ENCODE measurements at places on chromosomes 11 and 22.

DNA sequence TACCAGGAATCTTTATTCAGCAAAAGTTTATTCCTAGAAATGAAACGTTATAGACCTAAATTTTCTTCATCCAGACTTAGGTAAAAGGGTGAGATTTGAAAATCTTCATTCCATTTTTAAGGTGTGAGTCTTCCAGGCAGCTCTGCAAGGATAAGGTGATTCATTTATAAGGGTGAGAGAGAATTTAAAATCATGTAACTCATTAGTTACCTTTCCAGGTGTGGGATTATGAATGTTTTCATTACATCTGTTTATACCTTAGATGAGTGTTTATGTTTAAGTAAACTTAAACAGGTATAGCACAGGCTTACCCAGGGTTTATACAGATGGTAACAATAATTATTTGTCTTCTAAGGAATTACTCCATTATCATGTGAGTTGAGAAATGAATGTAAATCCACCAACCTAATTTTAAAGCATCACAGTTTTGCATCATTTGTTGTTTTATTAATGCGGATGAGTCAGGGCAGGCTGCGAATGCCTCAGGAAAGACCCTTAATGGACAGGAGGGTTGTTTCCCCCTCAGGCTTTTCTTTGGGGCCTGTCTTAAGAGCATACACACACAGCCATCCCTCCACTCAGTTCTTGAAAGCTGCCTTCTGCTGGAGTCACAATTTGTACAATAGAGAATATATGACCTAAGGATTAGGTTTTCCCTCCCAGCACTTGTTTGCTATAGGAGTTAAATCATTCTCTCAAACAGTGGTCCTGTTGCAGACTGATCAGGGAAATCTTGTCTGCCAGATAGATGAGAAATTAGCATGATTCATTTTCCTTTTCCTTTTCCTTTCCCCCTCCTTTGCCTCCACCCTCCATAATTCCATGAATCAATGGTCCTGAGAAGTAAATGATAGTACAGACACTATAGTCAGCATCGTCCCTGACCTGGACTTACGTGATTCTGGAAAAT, 3.0 kb downstream of the PRSS23 start:
- no peak for DNase-seq

DNA sequence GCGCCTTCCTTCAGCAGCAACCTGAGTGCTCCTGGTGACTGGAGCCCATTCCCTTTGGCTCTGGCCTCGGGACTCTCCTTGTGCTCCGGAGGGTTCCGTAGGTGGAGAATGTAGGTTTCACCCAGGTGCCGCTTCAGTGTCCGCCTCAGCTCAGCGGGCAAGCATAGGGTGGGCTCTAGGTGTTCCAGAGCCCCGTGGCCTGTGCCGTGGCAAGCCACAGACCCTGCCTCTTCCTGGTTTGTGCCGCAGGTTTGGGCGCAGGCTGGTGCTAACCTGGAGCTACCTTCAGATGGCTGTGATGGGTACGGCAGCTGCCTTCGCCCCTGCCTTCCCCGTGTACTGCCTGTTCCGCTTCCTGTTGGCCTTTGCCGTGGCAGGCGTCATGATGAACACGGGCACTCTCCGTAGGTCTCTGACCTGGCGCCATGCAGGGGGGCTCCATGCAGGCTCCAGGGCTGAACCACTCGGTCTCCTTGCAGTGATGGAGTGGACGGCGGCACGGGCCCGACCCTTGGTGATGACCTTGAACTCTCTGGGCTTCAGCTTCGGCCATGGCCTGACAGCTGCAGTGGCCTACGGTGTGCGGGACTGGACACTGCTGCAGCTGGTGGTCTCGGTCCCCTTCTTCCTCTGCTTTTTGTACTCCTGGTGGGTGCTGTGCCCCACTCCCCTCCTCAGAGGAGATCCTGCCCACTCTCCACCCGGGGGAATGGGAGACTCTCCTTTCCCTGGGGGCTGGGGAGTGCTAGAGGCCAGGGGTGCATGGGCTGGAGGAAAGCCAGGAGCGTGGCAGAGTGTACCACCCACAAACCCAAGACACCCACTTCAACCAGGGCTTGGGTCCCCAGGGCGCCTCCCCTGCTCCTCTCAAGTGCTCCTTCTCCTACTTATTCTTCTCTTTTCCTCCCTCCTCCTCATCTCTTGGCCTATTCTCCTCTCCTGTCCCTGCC, 2.4 kb downstream of the SLC22A12 start:
- no peak for DNase-seq

DNA sequence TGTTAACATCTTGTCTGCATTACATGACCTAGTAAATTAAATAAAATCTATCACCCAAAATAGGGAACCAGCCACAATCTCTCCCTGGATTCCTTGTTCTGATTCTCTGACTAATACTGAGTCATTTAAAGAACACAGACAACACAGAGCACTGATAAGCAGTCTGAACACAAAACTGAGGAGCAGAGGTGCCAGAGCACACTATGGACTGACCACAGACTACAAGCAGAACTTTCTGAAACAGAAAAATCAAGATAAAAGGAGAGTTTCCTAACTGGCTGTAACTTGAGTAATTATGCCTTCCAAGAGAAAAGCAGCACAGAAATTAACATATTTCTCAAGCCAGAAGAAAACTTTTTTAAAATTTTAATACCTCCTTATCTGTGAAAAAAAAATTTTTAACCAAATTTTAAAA, 128.8 kb downstream of the SGSM3 start:
- no peak for DNase-seq

GRCh38 chr22:46574993-46575910, 37.8 kb upstream of the CELSR1 start:
- DNase-seq: no peak

GRCh38 chr11:9090488-9091043, 833 bp downstream of the SCUBE2 start:
- DNase-seq: no peak

DNA sequence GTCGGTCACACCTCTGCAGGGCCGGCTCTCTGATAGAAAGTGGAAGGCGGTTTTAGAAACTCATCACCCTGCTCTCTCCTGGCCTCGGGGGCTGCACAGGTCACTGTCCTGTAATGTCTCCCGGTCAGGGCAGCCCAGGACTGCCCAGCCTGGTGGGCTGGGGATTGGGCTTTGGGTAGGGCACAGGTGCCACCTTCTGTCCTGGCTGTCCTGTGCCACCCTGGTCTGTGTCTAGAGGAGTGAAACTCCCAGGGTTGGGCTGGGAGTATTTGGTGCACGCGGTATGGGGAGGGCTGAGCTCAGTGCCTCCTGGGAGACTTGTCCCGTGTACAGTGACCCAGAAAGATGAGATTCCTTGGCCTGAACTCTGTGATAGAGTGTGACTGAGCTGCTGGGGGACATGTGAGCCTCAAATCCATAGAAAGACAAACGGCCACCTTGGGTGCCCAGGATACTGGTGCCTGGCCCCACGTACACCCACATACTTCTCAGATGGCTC, 17.8 kb downstream of the SART1 start:
- no peak for DNase-seq

DNA sequence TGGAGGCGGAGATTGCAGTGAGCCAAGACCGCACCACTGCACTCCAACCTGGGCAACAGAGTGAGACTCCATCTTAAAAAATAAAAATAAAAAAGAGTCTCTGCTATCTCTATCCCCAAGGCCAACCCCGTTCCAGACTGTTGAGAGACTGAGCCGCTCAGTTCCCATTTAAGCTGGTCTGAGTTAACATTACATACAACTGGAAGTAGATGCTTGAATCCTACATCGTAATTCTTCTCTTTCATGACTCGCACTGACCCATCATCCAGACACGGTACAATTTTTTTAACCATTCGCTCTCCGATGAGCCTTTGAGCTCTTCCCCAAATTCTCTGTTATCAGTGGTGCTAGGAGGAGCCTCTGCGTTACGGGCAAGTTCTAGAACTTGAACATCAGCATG, 4.9 kb upstream of the CYTH4 start:
- DNase-seq: no peak
